ENCODE measurements at places on chromosomes 5 and 9.

DNA sequence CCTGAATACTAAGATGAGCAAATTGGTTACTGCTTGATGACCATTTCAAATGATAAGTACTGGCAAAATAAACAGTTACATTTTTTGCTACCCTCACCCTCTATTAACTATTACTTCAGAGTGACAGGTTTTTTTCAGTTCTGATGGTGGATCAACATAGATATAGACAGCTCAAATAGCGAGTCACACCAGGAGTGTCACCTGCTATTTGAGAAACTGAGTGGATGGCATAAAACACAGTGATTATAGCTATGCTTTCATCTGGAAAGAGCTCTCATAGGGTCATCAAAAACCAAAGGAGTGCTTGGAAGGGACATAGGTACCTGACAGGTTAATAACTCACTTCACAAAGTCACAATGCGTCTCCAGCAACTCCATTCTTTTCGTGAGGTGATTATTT lies 244.5 kb upstream of the C9orf72 start:
- DNase-seq = no peak

GRCh38 chr5:139271201-139272027 lies 22.1 kb upstream of the MATR3 start:
- no peak for DNase-seq

DNA sequence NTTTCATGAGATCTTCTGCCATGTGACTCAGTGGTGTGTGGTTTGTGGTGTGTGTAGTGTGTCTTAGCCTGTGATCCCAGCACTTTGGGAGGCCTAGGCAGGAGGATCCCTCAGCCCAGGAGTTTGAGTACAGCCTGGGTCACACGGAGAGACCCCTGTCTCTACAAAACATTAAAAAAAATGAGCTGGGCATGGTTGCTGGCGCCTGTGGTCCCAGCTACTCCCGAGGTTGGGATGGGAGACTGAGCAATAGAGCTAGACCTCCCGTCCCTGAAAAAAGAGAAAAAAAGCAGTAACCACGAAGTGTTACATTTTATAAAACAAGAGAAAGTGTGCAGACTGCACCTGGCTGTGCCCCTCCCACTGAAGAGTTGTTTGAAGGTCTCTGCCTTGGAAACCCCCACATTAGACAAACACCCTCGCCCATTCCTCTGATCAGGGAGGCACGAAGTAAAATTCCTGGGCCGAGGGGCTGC lies 21.2 kb upstream of the RNU6ATAC start:
- peak; percentile 25 for DNase-seq

DNA sequence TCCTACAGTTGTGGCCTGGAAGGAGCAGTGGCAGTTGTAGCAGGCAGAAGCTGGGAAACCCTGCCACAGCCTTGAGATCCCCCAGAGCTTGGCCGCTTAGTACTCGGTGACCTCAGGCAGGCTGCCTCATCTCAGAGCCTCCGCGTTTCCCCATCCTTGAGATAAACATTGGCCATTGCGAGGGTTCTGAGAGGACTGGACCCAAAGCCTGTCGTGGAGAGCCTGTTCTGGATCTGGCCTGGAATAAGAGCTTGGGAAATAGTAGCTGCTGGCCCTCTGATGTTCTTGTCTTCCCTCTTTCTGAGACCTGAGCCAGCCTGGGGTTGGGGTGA lies 1.3 kb downstream of the MIGA2 start:
- no peak for DNase-seq

DNA sequence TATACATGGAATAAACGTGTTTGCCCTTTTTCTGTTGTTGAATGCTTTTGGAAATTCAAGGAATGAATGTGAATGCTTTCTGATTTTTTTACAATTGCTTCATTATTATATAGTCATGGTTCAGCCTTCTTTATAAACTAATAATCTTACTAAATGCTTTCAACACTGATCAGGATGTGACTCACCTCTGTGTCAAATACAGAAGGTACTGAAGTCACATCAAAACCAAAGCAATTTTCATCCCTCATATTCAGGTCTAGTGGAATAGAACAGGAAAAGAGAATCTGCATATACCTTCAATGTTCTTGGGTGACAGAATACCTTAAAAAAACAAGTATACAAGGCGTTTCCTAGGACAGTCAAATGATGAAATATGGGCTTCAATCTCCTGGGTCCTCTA lies 170.7 kb downstream of the PDE4D start:
- no peak for DNase-seq
